Activated CD8-positive, alpha-beta T cell treated with anti-CD3 and anti-CD28 coated beads for 36 hours (primary cell): ENCODE measurements at places on chromosomes 5 and 9. TPM values are rescaled to one million over a fixed set of nuclear protein-coding genes. Genes with fewer than 3 reads are reported as not detected.

- H3K4me1 ChIP-seq, result no peaks in the 10 kb centered on the region
- H3K27me3 ChIP-seq, result peaks cover 2% of the 10 kb centered on the region
- H3K27ac ChIP-seq, result no peak overlapping the region
These were observed 146.8 kb downstream of the BARX1 start for GRCh38 chr9:93808115-93809029.

DNA sequence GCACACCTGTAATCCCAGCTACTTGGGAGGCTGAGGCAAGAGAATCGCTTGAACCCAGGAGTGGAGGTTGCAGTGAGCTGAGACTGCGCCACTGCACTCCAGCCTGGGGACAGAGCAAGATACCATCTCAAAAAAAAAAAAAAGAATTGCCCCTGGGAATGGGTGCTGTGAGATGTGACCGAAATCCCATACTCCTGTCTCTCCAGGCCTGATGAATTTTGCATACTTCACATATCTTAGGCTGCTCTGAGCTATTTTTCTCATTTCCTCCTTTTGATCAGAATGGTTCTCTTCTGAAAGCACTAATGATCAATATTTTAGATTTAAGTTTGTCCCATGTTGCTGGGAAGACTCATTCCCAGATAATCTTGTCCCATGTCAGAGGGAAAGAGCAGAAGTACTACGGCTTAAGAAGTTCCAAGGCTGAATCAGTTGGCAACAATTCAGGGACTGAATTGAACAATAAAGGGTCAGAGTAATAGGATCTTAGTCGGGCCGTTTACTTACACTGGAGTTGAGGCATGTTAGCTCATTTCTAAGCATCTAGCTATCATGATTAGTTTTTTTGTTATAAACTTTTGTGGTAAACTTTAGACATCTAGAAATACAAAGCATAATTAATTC, 44.2 kb upstream of the TENT2 start:
- H3K27me3 ChIP-seq, result no peaks in the 10 kb centered on the region
- H3K36me3 ChIP-seq, result no peaks in the 10 kb centered on the region
- no peak for DNase-seq

DNA sequence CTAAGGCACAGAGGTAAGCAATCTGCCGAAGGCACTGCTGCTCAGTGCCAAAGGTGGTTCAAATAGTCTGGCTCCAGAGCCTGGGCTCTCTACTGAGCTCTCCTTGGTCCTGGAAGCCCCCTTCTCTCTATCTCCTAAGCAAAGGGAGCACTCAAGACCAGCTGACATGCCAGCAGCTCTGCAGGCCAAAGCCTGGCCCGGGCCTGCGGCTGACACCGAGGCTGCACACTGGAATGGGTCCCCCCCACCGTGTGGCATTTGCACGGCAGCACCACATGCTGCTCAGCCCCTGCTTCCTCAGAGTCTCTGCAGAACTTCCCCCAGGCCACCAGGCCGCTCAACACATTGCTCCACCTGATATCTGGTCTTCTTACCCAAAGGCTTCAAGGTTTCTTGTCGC, 57.8 kb upstream of the GOLPH3 start:
- H3K27me3 ChIP-seq, result no peaks in the 10 kb centered on the region
- DNase-seq, result no peak
- peak overlapping the region; percentile 4 for H3K27ac ChIP-seq
- no peak overlapping the region for H3K4me3 ChIP-seq
- H3K36me3 ChIP-seq, result peaks cover 18% of the 10 kb centered on the region
- H3K4me1 ChIP-seq, result peaks cover 12% of the 10 kb centered on the region

DNA sequence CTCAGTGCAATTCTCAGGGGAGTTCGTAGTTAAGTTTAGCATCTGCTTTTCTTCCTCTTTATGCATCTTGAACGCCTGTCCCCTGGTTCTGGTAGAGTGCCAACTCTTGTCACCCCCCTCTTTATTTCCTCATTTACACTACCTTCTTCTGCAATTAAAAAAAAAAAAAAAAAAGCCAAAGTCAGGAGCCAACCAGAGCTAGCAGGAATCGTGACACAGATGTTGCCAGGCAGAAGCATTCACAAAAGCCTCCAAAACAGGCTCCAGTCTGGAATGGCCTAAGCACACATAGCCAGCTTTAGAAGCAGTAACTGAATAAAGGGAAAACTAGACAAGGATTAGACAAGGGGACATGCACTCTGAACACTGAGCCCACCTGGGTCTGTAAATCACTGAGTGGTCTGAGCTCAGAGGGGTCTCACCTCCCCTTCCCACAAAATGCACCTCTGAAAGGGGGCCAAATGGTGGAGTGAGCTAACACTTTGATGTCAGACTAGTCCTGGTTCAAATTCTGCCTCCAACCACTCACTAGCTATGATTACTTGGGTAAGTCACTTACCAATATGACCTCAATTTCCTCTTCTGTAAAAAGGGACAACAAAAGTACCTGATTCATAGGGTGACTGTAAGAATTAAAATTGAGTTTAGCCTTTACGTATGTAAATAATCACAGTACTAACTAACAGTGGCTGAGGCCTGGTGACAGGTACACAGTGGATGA, 2.0 kb downstream of the CD74 start:
- peak overlapping the region; percentile 99 for H3K27ac ChIP-seq
- peaks cover 39% of the 10 kb centered on the region for H3K4me1 ChIP-seq
- no peaks in the 10 kb centered on the region for H3K27me3 ChIP-seq
- peak; percentile 64 for DNase-seq
- peak overlapping the region; percentile 97 for H3K4me3 ChIP-seq

DNA sequence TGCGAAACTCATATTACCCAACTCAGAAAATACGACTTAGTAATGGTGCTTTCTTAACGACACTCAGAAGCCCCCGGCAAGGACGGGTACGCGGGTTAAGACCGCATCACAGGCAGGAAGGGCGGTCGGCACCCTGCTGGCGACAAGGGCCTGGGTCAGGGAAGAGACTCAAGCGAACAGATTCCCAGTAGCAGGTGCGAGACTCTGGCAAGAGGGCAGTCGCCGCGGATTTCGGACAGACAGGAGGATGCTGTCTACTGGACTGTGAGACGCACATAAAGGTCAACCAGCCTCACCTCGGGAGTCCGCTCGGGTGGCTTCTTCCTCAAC, 398 bp downstream of the RAPGEF6 start:
- peak overlapping the region; percentile 89 for H3K27ac ChIP-seq
- peak; percentile 75 for DNase-seq
- H3K27me3 ChIP-seq, result no peaks in the 10 kb centered on the region
- peaks cover 16% of the 10 kb centered on the region for H3K4me1 ChIP-seq

DNA sequence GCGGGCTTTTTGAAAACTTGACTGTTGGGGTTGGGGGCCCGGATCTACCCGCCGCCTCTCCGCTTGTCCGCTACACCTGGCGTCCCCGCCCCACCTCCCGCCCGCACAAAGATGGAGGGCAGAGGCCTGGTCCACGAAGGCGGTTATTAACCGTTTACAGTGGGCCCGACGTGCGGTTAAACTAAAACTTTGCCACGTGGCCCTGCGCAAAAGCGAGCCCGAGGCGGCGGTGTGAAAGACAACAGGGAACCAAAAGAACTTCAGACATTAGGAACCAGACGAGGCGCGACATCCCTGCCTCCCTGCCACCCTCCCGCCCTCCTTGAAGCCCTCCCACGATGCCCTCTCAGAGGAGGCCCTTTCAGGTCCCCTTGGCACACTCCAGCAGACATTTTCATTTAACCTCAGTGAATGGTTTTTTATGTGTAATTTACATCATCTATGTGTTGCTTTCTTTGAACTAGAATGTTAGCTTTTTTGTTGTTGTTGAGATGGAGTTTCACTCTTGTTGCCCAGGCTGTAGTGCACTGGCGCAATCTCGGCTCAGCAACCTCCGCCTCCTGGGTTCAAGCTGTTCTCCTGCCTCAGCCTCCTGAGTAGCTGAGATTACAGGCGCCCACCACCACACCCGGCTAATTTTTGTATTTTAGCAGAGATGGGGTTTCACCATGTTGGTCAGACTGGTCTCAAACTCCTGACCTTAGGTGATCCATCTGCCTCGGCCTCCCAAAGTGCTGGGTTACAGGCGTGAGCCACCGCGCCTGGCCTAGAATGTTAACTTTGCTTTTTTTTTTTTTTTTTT, 999 bp upstream of the HNRNPA0 start:
- no peak for DNase-seq
- peaks cover 43% of the 10 kb centered on the region for H3K36me3 ChIP-seq
- peaks cover 20% of the 10 kb centered on the region for H3K4me1 ChIP-seq
- no peaks in the 10 kb centered on the region for H3K27me3 ChIP-seq

The SLC36A3 gene
- total RNA-seq, result not detected

The MCCC2 gene
- 60.4 TPM for total RNA-seq

- no peak for DNase-seq
- no peak overlapping the region for H3K4me3 ChIP-seq
- no peaks in the 10 kb centered on the region for H3K36me3 ChIP-seq
- H3K4me1 ChIP-seq, result no peaks in the 10 kb centered on the region
These were observed 103.6 kb downstream of the BOD1 start for GRCh38 chr5:173512637-173513435.

The PCDHGA11 gene
- not detected for total RNA-seq

DNA sequence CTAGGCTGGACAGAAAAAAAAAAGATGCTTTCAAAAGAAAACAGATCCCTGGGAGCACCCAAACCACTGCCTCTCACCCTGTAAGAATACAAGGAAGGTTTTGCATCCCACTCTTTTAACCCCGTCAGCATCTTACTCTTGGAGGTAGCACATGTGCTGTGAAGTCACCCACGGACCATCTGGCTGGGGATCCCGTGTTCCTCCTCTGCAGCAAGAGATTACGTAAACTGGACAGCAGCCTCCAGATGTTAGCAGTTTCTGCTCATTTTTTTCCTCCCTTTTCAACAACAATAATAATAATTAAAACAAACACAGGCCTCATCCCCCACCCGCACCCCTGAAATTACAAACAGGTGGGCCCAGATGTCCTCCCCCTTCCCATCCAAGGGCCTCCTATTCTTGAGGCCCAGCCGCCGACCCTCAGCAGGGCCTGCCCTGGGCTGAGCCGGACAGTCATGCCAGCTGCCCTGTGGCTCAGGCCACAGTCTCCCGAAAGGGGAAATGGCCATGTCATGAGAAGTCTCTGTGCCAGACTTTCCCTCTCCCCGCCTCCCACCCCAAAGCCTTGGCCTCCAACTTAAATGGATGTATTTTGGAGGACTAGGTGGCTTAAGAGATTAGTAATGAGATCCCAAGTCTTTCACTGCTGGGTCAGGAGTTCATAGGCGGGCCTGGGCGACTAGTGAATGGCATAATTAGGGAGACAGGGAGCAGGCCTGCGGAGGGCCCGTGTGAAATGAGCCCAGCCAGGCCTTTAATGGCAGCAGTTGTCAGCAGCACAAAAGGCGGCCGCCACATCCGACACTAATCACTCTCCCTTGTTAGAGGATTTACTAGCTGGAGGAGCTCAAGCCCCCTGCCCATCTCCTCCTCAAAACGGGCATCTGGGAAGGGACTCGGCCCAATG, 165.1 kb downstream of the PAPPA start:
- H3K4me1 ChIP-seq, result no peaks in the 10 kb centered on the region
- peaks cover 1% of the 10 kb centered on the region for H3K27me3 ChIP-seq
- no peak overlapping the region for H3K4me3 ChIP-seq
- H3K27ac ChIP-seq, result no peak overlapping the region

- H3K36me3 ChIP-seq, result no peaks in the 10 kb centered on the region
- H3K27ac ChIP-seq, result no peak overlapping the region
- no peak for DNase-seq
These were observed 14.6 kb downstream of the IL33 start for GRCh38 chr9:6230037-6230780.

- H3K27ac ChIP-seq, result peak overlapping the region; percentile 99
- peak overlapping the region; percentile 89 for H3K4me3 ChIP-seq
- peaks cover 50% of the 10 kb centered on the region for H3K4me1 ChIP-seq
- no peaks in the 10 kb centered on the region for H3K27me3 ChIP-seq
These were observed 133.9 kb downstream of the C9orf50 start for GRCh38 chr9:129486756-129487657.

The ARSI gene
- total RNA-seq, result not detected

DNA sequence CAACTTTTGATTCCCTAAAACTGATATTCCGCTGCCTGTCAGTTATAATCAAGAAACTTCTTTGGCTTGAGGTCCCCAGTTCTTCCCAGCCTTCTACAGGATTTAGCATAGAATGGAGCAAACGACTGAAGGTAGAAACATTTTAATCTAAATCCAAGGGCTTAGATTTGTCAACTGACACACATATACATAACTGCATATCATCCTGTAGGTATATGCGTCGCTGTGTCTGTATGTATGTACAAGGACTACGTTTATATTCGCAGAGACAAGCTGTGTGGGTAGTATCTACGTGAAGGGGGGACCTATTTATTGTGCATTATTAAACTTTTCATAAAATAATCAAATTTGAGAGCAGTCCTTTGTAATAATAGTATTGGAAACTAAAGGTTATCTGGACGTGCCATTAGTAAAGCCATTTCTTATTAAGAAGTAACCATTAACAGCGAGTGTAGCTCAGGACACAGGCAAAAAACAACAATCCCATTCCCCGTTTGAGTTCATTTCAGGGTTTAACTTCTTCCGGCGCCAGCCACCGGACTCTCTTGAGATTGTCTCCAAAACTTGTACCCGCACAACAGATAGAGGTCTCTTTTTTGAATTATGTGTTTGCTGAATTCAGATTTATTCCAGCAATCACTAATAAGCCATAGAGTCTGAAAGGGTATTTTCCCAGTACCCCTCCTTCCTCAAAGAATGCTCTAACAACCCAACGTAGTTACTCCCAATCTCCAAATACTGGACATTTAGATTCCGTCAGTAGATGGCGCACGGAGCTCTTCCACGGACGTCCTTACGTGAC, 2.1 kb upstream of the MLLT3 start:
- no peaks in the 10 kb centered on the region for H3K27me3 ChIP-seq
- H3K4me3 ChIP-seq, result peak overlapping the region; percentile 97
- peaks cover 21% of the 10 kb centered on the region for H3K4me1 ChIP-seq
- H3K36me3 ChIP-seq, result peaks cover 17% of the 10 kb centered on the region

GRCh38 chr5:89435347-89435746, 552.4 kb upstream of the MEF2C start:
- no peaks in the 10 kb centered on the region for H3K27me3 ChIP-seq
- H3K36me3 ChIP-seq, result no peaks in the 10 kb centered on the region
- H3K4me3 ChIP-seq, result no peak overlapping the region
- H3K4me1 ChIP-seq, result no peaks in the 10 kb centered on the region
